Transverse colon (tissue), 4 donors: ENCODE measurements at places on chromosomes 2 and 18. TPM values are rescaled to one million over a fixed set of nuclear protein-coding genes. Genes with fewer than 3 reads are reported as not detected.

The DPYSL5 gene
- not detected for total RNA-seq

GRCh38 chr2:150619607-150620330 is 132.3 kb upstream of the RND3 start:
- H3K4me3 ChIP-seq: no peak overlapping the region
- no peak for DNase-seq
- no peaks in the 10 kb centered on the region for H3K27me3 ChIP-seq
- H3K36me3 ChIP-seq: no peaks in the 10 kb centered on the region
- H3K27ac ChIP-seq: peak overlapping the region; percentile 50

- no peaks in the 10 kb centered on the region for H3K27me3 ChIP-seq
- no peak overlapping the region for H3K4me3 ChIP-seq
- peaks cover 6% of the 10 kb centered on the region for H3K4me1 ChIP-seq
- H3K36me3 ChIP-seq: no peaks in the 10 kb centered on the region
- H3K27ac ChIP-seq: peak overlapping the region; percentile 15
- DNase-seq: no peak
These were observed 5.2 kb upstream of the NOSTRIN start for GRCh38 chr2:168797286-168797655.

DNA sequence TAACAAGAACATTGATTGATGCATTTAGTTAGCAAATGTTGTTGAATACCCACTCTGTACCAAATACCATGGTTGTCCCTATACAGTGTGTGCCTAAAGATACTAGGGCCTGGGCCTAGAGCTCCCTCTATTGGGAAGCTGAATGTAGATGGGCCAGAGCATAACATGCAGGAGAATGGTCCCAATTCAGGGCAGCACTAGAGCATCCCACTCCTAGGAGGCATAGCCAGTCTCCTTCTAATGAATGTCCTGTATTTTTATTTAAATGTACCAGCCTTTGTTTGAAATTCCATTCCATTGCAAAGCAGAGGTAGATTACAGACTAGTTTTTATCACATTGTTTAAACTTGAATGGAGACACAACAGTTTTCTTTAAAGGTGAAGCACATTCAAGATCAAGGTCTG is 90.6 kb downstream of the FEZ2 start:
- H3K4me3 ChIP-seq: no peak overlapping the region
- peak; percentile 47 for DNase-seq
- no peaks in the 10 kb centered on the region for H3K27me3 ChIP-seq
- peaks cover 5% of the 10 kb centered on the region for H3K36me3 ChIP-seq
- no peaks in the 10 kb centered on the region for H3K4me1 ChIP-seq

- no peak for DNase-seq
- peaks cover 2% of the 10 kb centered on the region for H3K4me1 ChIP-seq
- H3K27ac ChIP-seq: no peak overlapping the region
- no peak overlapping the region for H3K4me3 ChIP-seq
These were observed 81.1 kb upstream of the TTC39C start for GRCh38 chr18:23933407-23933806.

The DHRS9 gene
- 257 TPM for total RNA-seq

DNA sequence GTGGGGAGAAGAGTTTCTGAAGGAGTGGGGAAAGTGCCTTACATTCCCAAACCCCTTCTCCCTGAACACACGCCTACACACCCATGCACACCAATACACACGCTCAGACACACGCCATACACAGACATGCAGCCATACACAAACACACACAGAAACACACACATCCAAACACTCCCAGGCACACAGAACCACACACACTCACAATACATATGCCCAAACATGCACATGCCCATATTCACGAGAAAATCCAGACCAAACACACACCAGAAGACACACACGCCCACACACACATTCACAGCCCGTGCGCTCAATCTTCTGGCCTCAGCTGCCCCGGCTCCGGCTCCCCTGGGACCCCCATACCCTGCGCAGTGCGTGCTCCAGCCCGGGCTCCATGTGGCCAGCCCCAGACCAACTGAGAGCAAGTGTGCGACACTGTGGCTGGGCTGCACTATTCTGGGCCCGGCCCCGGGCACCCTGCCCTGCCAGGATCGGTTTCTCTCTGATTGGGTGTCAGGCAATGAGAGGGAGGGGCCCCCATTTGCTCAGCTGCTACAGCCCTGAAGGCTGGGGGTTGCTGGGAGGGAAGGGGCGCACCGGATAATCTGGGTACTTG is at the start of gene PRKAG3:
TSS of gene PRKAG3 (minus strand) at position 426 of the 613 bp plus-strand sequence.
- no peak within 1 kb of the TSS for H3K4me3 ChIP-seq
- no peaks in the 10 kb centered on the region for H3K4me1 ChIP-seq
- DNase-seq: no peak
- H3K27me3 ChIP-seq: peaks cover 34% of the 10 kb centered on the region

The CRYGD gene
- total RNA-seq: not detected
